ENCODE measurements at places on chromosomes 2 and 18.

- DNase-seq: no peak
These were observed 38.2 kb upstream of the ALPP start for GRCh38 chr2:232340171-232340935.

DNA sequence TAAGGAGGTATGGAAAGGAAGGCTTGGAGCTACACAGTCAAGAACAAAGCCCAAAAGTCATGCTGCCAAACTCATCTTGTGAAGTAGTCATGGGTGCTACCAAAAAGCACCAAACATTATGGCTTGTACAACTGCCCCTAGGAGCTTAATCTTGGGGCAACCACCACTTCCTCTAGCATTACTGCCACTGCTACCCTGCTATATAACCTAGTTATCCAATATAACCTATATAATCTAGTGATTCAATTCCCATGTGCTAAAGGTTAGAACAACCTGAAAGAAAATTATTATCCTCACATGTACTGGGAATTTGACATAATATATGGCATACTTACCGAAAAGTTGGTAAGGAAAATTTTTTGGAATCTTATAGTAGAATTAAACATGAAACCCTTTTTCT is 102.6 kb upstream of the RBBP8 start:
- no peak for DNase-seq

GRCh38 chr2:78980152-78980465 is 45.4 kb upstream of the REG3G start:
- no peak for DNase-seq

DNA sequence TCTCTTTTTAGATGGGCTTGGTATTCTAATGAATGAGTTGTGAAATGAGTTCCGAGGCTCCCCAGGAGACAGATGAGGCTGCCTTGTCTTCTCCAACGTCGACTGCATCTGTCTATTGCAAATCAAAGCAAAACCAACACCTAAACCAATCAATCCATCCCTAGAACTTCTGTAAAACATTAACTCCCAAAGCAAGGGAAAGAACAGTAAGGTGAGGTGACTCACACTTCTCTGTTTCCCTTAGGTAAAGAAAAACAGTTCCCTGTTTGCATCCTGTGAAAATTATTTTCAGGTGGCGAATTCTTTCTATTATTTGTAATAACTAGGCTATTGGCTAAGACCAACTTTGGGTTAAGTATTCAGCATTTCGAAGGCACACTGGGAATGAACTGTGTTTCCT is 249.4 kb downstream of the EPHA4 start:
- no peak for DNase-seq

- DNase-seq: no peak
These were observed 64.5 kb downstream of the PARD6G start for GRCh38 chr18:80182855-80183254.

DNA sequence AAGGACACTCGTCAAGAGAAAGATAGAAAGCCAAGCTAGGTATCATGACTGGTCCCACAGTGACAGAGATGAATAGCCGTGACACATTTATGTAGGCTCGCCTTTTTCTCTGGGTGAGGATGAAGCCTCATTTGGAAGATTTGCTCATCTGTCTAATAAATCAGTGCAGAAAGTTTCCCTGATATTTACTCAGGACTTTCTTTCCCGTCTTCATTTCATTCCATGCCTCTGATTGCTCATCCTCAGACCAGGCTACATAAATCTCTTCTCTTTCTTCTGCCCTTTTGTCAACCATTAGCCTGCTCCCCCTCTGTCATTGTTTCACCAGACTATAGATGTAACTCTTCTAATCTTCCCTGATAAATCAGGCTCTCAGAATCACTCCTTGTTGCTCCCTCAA is 361.8 kb upstream of the MEIS1 start:
- no peak for DNase-seq

DNA sequence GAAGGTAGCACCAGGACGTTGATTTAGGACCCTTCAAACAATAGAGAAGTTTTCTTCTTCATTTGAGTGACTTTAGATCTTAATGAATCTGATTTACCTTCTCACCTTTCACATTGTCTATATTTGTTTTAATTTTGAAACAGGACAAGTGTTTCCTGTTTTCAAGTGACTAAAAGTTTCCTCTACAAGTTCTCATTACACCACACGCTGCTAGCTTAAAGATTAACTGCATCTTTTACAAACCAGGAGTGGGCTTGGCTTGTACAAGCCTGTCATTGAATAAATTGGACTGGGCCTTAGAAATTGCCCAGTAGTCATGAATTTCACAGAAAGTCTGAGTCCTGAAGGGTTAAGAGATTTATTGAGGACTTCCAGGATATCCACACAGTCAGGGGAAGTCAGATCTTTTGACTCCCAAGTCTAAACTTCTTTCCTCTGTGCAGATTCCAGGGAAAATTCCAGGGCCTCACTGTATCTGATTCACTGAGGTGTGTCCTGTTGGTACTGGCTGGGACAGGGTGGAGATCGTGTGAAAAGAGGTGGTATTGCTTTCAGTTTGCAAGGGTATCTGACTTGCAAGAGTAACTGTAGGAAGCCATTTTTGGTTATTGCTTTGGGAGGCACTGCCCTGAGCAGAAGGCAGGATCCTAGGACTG is 3.4 kb downstream of the SGPP2 start:
- DNase-seq: no peak

GRCh38 chr2:208040199-208041171 is 15.2 kb upstream of the PLEKHM3 start:
- peak; percentile 85 for DNase-seq

- no peak for DNase-seq
These were observed 250.4 kb upstream of the NCKAP5 start for GRCh38 chr2:133818661-133819060.

GRCh38 chr2:88261725-88262124 is 91.6 kb downstream of the THNSL2 start:
- no peak for DNase-seq

GRCh38 chr18:35029103-35029502 is 12.1 kb upstream of the MAPRE2 start:
- no peak for DNase-seq

DNA sequence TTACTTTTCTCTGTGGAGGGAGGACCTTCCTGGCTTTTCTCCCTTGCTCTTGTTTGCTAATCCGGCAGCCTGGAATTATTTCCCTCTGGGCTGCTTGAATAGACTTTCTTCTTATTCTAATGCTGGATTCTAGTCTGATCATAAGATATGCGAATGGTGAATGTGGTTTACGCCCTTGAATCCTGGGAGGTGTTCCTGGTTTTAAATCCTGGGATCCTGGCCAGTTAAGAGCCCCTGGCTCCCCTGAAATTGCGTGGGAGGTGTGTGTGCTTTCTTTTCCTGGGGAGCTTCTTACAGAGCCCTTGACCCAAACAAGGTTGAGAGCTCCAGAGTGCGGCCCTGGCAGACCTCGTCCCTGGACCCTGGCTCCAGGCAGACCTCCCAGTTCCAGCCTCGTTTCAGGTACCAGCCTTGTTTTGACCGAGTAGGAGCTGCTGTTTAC is 2.8 kb downstream of the SH3BP4 start:
- DNase-seq: no peak

- no peak for DNase-seq
These were observed 32.2 kb downstream of the GPR39 start for GRCh38 chr2:132448771-132449170.

- no peak for DNase-seq
These were observed 66.8 kb upstream of the SALL3 start for GRCh38 chr18:78912844-78913243.

DNA sequence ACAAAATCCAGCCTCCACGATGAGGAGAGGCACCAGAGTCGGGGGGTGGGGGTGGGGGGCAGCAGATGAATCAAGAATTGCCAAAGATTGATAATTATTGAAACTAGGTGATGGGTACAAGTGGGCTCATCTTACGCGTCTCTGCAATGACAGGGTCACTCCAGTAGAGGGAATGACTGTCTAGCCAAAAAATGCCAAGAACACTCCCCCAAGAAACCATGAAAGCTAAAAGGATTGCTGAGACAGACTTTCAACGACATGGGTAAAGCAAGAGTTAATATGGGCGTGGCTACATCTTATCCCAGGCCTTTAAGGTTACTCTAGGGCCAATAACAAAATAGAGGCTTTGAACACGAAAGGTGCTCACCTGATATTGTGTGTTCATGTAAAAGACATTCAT is 86.5 kb downstream of the STK39 start:
- no peak for DNase-seq

GRCh38 chr2:8095978-8096377 is 585.9 kb upstream of the ID2 start:
- DNase-seq: no peak

DNA sequence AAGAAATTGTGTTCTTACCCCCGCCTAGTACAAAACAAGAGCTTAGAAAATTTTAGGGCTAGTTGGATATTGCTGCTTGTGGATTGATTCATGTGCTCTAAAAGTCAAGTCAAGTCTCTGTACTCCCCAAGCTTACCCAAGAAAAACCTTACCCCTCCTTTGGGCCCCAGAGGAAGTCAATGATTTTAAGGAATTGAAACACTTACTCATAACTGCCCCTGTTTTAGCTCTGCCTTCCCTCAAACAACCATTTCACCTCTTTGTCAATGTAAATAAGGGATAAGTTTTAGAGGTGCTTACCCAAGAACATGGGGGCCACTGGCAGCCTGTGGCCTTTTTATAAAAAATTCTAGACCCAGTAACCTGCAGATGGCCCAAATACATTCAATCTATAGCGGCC is 136.6 kb upstream of the RMP24 start:
- DNase-seq: no peak

DNA sequence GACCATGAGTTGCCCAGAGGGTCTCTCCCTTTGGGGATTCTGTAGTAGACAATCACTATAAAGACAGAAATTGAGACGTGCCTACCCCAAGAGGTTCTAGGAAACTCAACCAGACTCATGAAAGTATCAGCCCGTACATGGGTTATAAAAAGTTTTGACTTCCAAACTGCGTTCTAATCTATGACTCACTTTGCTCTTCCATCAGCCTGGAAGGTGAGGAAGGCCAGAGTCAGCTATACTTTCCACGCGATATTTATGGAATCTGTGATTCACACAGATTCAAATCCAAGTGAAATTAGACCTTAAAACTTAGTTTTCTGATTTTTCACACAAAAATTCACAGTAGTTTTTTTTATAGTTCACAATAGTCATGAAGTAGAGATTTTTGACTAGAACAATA is 7.7 kb upstream of the LYPD1 start:
- no peak for DNase-seq

DNA sequence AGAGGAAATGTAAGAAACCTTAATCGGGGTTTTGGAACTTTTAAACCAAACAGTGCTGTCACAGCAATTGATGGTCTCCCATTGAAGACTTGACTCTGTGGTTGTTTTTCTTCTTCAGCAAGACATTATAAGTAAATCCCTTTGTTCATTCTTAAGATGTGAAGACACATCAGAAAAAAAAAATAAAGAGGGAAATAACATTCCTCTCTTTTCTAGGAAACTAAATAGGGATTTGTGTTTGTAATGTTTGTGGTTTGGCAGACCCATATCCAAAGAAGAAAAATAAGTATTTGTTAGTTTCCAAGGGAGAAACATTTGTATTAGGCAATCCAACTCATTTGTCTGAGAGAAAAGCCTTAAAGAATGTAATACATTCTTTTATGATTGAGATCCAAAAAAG is 359.9 kb downstream of the DSC3 start:
- no peak for DNase-seq

- peak; percentile 63 for DNase-seq
These were observed 8.4 kb upstream of the HNRNPLL start for GRCh38 chr2:38610851-38611801.

GRCh38 chr18:69978732-69979715 is 31.4 kb upstream of the CD226 start:
- no peak for DNase-seq
